ENCODE measurements at places on chromosomes 5 and 9.

- no peak for DNase-seq
Observed at GRCh38 chr5:112342389-112342788, 76.7 kb downstream of the EPB41L4A start.

DNA sequence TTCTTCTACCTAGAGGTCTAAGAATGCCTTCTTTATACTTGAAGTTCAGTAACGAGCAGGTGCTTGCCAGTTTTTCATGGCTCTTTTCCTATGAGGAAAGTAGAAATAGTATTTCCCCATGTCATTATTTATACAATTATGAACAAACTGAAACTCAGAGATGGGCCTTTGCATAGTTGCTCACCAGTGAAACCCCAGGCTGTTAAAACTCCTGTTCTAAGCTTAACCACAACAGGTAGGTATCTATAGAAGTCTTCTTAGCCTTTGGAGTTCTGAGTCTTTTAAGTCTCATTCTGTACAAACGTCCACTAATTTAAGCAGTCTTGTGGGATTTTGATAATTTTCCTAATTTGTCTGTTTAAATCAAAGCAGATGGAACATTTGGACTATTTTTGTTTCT is 90.1 kb downstream of the STARD4 start:
- no peak for DNase-seq

DNA sequence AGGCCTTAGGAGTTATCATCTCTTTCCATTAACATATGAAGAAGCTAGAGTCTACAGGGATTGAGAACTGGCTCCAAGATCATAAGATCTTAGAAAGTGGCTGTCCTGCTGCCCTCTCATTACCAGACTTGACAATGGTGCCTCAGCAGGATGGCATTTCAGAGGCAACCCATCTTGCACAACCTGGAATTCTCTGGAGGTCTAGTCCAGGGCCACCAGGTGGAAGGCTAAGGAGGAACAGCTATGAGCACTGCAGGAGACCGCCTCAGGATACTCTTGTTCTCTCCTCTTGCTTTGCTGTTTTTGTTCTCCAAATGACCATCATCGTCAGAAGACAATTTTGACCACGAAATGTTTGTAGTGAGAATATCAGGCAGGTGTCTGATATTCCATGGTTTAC is 322.6 kb downstream of the FBXL17 start:
- no peak for DNase-seq

DNA sequence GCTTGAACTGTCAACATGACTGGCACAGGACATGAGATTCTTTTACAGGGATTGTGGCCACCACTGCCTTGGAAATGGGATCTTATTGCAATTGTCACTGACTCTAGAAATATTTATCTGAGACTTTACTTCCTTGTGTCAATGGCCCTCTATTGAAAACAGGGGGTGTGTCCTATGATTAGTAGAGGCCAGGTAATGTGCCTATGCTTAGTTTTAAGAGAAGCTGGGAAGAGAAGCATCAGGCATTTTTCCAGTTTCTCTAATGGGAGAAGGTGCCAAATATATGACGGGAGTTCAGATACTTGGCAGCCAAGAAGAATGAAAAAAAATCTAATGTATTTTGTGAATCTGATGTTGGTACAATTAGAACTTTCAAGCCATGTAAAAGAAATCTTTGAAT is 73.9 kb upstream of the VCAN start:
- DNase-seq: no peak

DNA sequence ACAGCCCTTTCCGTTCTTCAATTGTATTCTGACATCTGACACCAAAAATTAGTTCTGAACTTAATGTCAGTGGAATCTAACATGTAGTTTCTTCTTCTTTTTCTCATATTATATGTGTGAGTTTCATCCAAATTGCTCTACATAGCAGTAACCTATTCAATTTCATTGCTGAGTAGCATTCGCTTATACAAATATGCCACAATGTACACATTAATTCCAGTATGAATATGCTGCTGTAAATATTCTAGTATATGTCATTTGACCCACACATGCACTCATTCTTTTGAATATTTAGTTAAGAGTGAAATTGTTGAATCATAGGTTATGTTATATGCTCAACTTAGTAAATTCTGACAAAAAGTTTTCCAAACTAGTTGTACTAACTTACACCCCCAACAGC is 550.9 kb downstream of the CHSY3 start:
- DNase-seq: no peak

DNA sequence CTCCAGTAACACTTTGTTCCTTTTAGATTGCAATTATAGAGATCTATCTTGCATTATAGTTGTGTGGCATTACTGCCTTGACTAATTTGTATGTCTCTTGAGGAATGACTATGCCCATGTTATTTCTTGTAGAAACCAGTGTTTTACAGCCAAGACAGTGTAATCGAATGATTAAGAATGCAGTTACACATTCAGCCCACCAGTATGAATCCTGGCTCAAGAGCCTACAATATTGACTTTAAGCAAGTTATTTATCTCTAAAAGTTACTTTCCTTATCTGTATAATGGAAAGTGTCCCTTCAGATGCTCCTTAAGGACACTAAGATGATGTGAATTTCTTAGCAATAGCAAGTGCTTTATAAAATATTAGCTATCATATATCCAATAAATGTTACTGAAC is 9.7 kb upstream of the SNX24 start:
- DNase-seq: no peak

- DNase-seq: no peak
Observed at GRCh38 chr5:58649716-58650115, 66.8 kb downstream of the RAB3C start.

Data from A172 (cell line).